ENCODE measurements at places on chromosomes 7 and 10.

DNA sequence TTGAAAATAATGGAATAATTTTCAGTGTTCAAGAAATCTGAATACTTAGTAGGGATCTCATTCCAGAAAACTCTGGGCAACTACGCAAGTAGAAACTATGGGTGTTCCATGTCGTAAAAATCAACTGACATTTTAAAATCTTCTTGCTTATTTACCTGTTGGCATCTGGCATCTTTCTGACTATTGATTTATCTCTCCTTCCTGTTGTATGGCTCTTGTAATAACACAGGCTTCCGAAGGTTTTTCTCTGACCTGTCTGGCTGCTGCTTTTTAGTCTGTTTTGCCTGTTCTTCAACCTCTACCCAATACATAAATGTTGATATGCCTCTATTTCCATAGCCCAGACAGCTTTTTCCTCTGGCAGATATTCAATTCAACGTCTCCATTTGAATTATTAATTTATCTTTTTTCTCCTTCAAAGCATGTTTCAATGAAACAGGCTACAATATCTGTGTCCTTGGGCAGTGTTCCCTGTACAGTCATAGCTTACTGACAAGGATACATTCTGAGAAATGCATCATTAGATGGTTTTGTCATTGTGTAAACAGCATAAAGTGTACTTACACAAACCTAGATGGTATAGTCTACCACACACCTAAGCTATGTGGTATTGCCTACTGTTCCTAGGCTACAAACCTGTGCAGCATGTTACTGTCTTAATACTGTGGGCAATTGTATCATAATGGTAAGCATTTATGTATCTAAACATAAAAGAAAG is 105.9 kb upstream of the ETV1 start:
- DNase-seq: no peak

DNA sequence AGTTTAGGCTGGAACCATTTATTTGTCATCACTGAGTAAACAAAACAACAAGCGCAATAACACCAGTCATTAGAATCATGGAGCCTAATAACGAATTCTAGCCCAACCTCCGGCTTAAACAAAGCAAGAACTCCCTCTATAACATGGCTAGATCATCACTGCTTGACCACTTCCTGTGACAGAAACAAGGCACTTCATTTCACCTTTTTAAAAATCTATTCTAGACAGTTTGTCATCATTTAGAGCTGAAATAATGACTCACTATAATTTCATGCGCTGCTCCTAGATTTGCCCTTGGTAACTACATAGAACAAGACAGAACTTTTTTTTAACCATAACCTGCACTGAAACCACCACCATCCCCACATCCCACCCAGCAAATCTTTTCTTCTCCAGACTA is 81.3 kb downstream of the OSBPL3 start:
- DNase-seq: no peak

- no peak for DNase-seq
Measured at GRCh38 chr7:28855538-28856217, 102.5 kb downstream of the TRIL start.

DNA sequence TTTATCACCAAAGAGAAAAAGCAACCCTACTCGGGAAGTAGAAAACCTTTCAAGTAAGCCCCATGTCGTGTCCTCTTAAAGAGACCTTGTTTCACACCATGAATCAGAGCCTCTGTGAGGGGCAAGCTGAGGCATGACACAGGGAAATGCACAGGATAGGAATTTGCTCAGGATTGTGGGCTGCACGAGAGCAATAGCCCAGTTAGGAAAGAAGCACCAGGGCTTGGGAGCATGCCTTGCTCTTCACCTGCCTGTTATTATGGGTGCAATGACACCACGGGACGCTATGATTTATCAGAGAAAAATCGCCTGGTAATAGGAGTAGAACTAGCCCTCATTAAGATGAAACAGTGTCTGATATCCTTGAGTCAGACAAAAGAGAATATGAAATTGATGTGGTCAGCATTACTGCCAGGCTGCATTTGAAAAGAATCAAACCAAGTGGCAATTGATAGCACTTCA is 562.9 kb upstream of the NRP1 start:
- DNase-seq: no peak
